ENCODE measurements at places on chromosomes 5 and 9.

- DNase-seq: no peak
These were observed 94.2 kb upstream of the PRRC1 start for GRCh38 chr5:127423173-127423798.

DNA sequence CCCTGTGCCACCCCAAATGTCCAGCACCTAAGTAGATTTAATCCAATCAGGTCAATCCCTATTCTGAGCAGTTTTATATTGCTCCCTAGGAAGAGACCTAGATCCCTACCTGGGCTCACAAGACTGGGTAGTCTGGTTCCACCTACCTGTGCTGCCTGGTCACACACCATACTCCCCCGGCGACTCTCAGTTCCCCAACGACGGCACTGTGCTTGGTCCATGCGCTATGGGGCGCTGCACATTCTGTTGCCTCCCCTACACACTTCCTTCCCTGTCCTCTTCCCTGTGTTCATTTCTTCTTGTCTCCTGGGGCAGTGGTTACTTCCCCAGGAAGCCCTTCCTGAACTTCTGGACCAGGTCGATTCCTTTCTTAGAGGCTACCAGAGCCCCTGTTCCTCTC is 109.9 kb upstream of the IL12B start:
- no peak for DNase-seq

- DNase-seq: no peak
These were observed 18.2 kb downstream of the TENT2 start for GRCh38 chr5:79630444-79630843.

DNA sequence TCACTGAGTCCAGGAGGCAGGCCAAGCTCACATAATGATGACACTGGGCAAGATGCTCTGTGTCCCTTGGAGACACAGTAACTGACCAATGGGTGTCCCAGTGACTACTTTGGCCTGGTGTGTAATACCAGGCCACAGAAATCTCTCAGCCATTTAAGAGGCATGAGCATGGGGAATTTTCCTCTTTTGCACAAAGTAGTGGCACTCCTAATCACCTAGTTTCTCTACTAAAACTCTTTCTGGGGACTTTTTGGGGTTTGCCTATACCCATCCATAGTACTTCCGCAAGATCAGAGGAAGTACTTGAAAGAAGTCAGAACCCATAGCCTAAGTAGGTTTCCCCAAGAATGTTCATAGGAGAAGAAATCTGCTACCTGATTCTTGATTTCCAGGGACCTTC is 161.9 kb downstream of the ARSB start:
- no peak for DNase-seq

DNA sequence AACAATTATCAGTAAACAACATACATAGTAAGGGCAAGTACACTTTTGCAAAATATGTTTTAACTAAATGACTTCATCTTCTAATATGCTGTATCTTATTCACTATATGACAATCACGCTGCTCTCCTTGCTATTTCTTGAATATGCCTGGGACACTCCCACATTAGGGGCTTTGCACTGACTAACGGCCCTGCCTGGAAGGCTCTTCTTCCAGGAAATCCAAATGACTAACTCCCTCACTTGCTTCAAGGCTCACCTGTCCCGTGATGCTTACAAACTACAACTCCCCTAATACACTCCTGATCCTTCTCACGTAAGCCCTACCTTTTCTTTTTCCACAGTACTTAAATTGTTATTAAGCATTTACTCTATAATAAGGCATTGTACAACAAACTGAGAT is 10.6 kb downstream of the ERP44 start:
- DNase-seq: peak; percentile 66

GRCh38 chr5:173324115-173325001 is 3.9 kb downstream of the STC2 start:
- no peak for DNase-seq

GRCh38 chr5:96816411-96816939 is 8.7 kb upstream of the ERAP1 start:
- no peak for DNase-seq

DNA sequence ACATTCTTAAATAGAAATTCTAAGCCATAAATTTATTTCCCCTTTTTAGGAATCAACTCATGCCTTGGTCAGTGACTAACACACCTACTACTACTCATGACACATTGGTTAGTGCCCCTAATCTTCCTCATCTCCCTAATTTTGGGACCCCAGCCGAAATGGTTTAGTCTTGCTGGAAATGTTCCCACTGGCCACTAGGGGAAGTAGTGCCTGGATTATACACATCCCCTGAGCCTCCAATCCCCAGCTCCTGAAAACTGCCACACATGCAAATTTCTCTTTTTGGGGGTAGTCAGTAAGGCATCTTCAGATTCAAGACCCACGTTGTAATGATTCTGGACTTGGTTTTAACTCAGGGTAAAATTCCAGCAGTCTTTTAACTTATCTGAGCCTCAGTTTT is 79.8 kb downstream of the HSD17B3 start:
- peak; percentile 7 for DNase-seq

- peak; percentile 92 for DNase-seq
These were observed 1209.3 kb upstream of the C9orf72 start for GRCh38 chr9:28782630-28783029.

DNA sequence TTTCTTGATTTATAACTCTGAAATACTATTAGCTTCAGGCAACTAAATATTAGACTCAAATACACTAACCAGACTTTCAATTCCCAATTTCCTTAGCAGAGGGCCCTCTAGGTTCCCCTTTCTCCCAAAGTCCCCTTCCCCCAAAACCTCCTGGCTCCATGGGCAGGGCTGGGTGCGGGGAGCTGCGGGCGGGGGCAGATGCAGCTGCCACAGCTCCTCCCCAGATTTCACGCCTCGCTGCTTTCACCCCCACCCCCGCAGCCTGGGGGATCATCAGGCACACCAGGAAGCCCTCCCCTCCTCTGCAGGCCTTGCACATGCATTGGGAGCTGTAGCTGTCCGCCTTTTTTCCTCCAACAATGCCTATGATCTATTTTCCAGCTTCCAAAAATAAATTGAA is 82.8 kb upstream of the SPATA31C2 start:
- no peak for DNase-seq

- no peak for DNase-seq
These were observed 73.0 kb upstream of the SNX2 start for GRCh38 chr5:122701640-122702523.

- no peak for DNase-seq
These were observed 176.1 kb downstream of the ATPSCKMT start for GRCh38 chr5:10073441-10074104.

- DNase-seq: no peak
These were observed 175.8 kb upstream of the KLF9 start for GRCh38 chr9:70590315-70590677.

- DNase-seq: no peak
These were observed 52.4 kb downstream of the ASS1 start for GRCh38 chr9:130497139-130497538.

DNA sequence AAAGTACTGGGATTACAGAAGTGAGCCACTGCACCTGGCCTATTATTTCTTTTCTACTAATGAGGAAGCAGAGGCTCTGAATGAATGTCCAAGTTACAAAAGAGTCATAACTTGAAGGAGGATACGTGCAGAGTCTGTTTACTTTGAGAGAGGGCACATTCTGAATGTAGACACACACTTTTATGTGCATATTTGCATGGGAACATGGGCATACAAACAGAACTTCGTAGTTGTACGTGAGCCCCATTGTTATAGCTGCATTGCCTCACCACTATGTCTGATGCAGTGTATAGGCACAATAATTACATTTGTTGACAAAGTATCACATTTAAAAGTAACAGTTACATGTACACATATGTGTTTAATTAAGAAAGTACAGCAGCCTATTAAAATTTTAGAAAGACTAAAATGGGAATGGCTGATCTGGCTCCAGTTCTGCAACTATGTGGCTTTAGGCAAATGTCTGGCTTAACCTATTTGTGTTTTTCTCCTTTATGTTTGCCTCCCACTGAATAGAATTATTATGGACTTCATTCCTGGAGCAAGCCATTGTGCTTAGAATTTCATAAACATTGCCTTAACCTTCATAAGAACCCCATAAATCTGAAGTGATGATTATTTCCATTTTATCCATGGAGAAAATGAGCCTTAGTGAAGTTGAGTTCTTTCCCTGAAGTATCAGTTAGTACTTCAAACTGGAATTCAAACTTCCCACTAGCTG is 3.0 kb upstream of the DPYSL3 start:
- DNase-seq: no peak

GRCh38 chr5:152631221-152631620 is 226.1 kb upstream of the NMUR2 start:
- DNase-seq: no peak

DNA sequence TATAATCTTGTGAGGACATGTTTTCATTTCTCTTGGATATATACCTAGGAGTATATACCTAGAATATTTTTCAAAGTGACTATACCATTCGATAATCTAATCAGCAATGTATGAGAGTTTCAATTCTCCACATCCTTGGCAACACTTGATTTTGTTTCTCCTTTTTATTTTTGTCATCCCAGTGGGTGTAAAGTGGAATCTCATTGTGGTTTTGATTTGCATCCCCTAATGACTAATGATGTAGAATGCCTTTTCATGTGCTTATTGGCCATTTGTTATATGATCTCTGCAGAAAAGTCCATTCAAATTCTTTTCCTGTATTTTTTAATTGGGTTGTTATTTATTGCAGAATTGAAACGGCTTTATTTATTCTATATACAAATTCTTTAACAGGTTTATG is 15.2 kb downstream of the ZCCHC9 start:
- no peak for DNase-seq

- no peak for DNase-seq
These were observed 246.4 kb upstream of the TMEM161B start for GRCh38 chr5:88515068-88515467.

Measured in bronchial epithelial cell (primary cell).